ENCODE measurements at places on chromosomes 1 and 21.

DNA sequence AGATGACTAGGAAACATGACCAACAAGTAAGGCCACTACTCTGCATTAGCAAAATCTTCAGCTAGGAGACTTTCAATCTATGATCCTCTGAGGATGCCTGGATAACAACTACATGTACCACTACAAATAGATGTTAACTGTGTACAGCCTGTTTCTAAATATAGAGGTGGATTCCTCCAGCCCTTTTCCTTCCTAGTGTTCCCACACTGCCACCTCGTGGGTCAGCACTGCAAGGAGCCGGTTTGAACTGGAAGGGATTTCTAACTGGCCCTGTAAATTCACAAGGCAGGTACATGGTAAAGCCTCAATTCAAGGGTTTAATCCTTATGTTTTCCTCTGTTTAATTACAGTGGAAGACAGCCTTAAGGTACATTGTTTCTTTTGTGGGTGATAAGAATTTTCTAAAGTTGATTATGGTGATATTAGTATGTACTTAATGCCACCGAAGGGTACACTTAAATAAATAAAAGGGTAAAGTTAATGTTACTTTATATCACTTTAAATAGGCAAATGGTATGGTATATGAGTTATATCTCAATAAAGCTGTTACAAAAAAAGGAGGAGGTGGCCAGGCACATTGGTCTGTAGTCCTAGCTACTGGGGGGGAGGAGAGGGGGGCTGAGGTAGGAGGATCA, 14.4 kb downstream of the SMYD3 start:
- no peak for DNase-seq

DNA sequence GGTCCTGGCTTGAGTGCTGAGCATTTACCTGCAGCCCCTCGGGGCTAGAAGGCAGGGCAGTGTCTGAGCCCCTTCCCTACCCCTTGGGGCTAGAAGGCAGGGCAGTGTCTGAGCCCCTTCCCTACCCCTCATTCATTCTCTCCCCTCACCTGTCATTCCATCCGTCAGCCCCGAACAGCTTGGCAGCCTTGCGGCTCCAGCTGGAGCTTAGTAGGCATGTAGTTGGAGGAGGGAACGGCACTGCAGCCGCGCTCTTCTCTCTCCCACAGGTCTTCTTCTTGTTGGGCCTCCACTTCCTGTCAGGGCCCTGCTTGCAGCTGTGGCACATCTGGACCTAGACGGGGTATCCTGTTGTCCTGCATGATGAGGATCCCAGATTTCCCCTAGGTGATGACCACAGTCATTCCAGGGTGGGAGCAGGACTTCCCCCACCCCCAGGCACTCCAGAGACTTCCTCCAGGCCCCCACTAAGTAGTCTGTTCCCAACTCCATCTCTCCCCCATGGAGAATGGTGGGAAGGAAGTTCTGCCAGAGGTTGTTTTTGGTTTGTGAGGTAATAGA, 22.2 kb downstream of the MAPKAPK2 start:
- DNase-seq = no peak

DNA sequence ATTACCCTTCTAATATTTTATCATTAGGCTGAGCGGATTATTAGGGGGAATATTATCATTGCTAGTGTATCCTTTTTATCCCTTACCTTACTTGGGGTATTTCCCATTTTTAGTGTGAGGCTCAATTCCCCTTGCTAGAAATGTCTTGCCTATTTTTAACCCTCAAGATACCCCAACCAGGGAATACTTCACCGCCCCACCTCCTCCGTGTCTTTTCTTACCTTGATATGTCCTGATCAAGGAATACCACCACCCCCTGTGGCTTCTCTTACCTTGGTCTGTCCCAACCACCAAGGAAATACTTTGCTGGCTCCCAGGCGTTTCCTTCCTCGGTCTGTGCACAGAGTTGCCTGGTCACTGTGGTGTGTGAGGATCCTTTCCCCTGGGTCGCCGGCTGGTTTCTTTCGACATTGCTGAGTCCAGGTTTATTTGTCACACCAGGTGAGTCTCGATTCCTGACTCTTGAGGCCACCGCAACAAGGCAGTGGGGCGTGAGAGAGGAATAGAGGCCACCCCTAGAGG, 57.8 kb downstream of the SERINC2 start:
- no peak for DNase-seq

DNA sequence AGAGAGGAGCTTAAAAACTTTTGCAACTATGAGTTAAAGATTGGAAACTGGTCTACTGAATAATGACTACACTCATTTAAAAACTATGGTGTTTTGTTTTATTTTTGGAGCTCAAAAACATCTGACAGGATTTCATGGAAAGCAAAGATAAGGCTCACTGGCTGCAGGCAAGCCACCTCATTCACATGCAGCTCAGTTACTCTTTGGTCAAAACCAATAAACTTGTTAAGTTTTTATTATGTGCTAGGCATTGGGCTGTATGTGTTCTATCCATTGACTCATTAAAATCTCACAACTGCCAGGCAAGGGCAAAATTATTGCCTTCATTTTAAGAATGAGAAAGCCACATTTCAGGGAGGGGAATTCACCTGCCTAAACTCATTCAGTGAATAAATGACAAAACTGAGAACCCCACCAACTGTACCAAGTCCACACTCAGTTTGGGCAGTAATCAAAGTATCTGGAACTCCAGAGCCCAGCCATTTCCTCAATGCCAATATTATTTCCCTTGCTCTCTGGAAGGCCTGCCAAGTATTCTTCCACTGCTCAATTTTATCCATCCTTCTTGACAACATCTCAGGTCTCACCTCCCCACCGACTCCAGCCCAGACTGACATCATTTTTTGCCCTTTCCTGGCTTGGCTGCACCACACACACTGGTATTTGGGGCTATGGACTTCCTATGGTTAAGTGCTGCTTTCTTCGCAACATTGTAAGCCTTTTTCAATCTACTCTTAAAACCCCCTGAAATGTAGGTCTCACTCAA, 401.1 kb upstream of the NFIA start:
- no peak for DNase-seq

- DNase-seq = no peak
Measured at GRCh38 chr1:201319631-201320030, 36.3 kb downstream of the PKP1 start.

DNA sequence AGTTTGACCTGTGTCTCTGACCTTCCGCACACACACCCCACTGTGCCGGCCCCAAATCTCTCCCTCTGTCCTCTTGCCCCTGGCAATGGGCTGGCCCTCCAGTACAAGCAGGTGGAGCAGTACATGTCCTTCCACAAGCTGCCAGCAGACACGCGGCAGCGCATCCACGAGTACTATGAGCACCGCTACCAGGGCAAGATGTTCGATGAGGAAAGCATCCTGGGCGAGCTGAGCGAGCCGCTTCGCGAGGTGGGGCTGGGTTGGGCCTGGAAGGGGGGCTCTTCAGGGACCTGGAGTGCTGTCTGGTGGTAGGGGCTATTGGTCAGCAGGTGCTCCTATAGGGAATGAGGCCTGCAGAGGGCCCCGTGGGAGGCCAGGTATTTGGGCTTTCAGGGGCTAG, 7.8 kb downstream of the HCN3 start:
- DNase-seq = no peak
